SK-N-DZ (cell line): ENCODE measurements at places on chromosomes 16 and 17.

GRCh38 chr17:278055-278675 is 74.4 kb downstream of the RPH3AL start:
- DNase-seq = no peak

- DNase-seq = no peak
Measured at GRCh38 chr17:51734462-51734861, 424.1 kb downstream of the CA10 start.

GRCh38 chr16:89423681-89424260 is 66.6 kb downstream of the ANKRD11 start:
- DNase-seq = no peak

GRCh38 chr16:81810894-81811538 is 31.9 kb downstream of the PLCG2 start:
- DNase-seq = no peak

DNA sequence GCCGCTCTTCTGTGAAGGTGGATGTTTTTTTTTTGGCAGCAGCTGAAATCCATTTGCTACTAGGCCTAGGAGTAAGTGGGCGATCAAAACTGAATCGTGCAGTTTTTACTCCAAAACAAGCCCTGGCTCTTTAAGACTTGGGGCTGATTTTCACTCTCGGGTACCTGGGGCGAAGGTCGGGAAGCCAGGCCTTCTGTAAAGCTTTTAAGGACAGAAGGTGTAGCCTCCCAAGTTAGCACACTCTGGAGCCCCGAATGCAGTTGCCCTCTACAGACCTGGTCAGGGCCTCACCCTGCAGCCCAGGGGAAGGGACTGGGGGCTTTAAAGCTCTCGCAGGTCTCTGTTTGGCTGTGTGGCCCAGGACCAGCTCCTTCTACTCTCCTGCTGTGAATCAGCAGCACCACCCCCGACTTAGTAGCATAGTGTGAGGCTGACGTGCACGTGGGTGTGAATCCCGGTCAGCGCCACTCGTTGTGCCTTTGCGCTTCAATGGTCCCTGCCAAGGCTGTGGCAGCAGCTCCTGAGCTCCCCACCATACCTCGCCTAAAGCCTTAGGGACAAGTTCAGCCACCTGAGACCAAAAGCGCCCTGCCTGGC is 49.9 kb downstream of the TMEM235 start:
- no peak for DNase-seq

DNA sequence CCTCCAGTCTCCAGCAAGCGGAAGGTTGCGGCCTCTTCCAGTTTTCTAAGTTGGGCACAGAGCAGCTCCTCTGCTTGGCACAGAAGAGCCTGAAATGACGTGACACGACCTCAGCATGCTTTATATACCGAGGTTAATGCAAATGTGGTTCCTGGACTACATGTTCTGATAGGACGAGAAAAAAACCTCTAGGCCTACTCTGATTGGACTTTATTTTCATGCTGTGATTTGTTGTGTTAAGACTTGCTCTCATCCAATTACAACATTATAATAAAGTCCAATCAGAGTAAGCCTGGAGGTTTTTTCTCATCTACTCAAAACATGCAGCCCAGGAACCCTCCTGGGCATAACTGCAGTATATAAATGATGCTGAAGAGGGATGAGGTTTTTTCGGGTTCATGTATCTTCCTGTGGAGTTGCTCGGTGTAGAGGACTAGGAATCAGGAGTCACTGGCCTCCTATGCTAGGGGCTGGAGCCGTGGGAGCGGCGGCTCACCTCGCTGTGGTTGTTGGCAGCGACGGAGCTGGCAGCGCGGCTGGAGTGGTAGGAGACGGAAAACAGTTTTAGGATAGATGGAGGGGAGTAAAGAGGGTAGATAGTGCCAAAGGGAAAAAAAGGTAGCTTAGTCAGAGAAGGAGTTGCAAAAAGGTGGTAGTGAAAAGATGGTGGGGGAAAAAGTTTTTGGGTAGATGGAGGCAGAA is 878.0 kb downstream of the KCNJ18 start:
- no peak for DNase-seq

- DNase-seq = no peak
Measured at GRCh38 chr17:21019976-21020586, 22.7 kb downstream of the USP22 start.

- DNase-seq = no peak
Measured at GRCh38 chr17:77720946-77721845, 237.3 kb upstream of the TNRC6C start.

DNA sequence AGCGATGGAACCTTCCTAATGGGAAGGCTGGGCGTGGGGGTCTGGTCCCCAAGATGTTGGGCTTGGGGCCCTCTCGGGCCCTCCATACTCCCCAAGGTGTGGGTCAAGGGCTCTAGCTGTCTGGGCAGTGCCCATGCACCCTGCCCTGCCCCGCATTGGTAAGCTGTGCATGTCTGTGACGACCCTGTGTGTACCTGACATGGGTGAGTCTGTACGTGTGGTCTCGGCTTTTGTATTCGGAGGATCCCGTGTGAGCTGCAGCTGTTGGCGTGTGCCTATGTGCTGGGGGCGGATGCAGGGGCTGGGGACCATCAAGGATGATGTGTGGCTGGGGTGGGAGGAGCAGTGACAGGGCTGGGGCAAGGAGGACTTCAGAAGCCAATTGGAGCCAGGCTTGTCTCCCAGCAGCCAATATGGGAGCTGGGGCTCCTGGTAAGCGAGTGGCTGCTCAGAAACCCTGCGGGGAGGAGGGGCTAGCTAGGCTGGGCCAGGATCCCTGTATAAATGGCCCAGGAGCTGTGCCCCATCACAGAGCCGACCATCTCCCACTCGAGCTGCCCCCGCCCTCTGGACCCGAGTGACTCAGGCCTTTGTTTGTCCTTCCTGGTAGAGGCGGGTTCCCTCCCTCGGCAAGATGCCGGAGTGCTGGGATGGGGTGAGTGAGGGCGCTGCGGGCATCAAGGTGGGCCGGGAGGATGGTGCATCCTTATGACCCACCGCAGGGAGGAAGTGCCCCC is at the start of gene NDRG4:
Gene NDRG4, plus strand, starts transcription at position 529 of the 737 bp plus-strand sequence. Its CDS starts 106 bp downstream, at position 635.
- peak; percentile 98 for DNase-seq

DNA sequence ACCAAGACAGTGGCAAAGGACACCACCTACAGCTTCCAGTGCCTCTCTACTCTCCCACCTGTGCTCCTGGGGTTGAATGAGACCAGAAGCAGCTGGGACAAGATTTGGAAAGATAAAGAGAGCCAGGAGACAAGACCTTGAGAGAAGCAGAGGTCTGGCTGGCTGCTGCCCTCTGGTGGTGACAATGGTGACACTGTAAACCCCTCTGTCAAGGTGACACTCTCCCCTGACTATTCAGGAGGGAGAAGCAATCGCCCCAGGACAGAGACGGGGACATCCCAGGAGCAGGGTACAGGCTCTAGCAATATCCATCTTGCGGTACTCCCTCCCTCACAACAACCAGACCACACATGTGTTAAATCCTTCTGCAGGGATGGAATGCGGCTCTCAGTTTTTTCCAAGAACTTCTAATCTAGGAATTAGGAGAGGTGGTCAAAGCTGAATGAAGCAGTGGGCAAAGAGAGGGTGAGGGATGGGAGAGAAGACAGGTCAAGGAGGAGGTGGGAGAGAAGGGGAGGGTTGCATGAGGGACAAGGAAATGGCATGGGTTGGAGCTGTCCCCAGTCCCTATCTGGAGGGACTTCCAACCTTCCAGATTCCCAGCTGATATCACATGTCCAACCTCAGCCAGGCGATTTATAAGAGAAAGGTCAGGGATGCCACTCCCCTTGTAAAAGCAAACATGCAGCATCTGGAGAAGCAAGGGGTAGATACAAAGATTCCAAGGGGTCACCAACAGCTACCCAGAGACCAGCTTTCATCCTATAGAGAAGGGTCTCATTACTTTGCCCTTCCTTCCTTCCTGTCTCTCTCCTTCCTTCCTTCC is 2.9 kb downstream of the PHOSPHO1 start:
- peak; percentile 79 for DNase-seq

GRCh38 chr16:89047331-89048089 is 46.1 kb upstream of the ACSF3 start:
- DNase-seq = no peak

DNA sequence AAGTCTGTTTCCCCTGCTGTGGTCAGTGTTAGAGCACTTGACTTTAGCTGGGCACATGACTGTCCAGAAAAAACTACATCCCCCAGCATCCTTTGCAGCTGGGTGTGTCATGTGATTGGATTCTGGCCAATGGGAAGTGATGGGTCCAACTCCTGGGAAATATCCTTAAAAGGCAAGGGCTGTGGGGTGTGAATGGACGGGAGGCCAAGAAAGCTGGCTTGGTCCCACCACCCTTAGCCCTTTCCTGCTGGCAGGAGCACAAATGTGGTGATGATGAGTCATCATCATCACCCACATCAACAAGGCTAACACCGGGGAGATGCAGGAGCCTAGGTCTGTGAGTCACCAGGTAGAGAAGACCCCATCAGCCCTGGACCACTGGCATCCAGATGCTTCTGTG is 341.7 kb downstream of the C16orf95 start:
- peak; percentile 15 for DNase-seq

GRCh38 chr17:6328279-6328678 is 106.6 kb downstream of the AIPL1 start:
- no peak for DNase-seq

DNA sequence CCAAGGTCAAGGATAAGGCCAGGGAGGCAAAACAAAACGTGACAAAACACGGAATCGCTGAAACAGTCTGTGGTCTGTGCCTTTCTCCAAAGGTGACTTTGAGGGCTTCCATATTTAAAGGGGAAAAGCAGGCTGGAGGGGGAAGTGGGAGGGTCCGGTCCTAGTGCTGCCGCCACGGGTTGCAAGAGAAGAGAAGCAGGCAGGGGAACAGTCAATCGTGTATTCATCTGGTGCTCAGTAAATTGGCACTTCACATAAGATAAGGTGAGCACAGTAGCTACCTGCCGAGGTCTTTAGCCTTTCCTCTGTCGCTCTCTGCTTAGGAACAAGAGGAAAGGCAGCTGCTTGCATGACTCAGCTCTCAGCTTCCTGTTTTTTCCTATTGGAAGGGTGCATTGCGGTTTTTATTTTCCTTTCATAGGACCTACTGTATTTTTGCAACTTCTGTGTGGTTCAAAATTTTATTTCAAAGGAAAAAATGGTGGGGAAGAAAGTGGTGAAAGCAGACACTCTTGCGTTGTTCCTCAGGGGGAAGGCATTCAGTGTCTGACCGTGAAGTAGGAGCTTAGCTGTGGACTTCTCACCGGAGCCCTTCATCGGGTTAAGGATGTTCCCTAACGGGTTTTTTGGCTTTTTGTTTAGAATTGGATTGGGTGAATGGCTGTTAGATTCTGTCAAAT is 7.1 kb upstream of the LGALS3BP start:
- DNase-seq = no peak

DNA sequence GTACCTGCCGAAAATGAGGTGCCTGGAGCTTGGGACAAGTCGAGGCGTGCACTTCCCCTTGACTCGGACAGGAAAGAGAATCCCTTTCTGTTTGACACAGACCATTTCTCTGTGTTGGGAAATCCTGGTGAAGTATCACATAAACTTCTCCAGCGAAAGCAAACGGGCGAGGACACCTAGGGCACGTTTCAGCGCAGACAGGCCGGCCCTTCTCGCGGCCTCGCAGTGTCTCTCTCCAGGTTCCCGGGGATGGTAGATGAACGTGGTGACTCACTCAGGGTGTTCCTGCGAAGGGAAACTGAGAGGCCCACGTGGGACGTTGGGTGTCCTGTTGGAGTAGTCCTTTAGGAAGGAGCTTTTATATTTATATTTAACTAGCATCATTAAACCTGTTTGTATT is 36.3 kb upstream of the ZNF750 start:
- DNase-seq = no peak

DNA sequence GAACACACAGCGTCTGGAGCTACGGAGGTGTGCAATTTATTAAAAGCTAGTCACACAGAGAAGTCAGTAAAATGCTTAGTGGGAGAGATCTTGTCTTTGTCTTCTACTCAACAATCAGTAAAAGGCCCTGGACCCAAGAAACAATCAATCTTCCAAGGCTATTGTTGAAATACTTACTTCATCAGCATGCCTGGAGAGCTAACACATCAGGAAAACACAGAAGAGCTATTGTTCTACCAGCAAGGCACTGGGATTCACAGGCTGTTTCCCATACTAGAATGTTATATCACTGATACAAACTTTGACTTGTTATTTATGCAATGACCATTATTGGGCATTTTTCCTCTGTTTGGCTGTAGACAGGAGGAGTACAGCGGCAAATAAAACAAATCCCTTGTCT is 247.8 kb upstream of the ERCC4 start:
- no peak for DNase-seq

- peak; percentile 84 for DNase-seq
Measured at GRCh38 chr16:64910356-64910755, 211.5 kb downstream of the CDH11 start.

- DNase-seq = peak; percentile 64
Measured at GRCh38 chr17:65278050-65278819, 141.1 kb downstream of the RGS9 start.

DNA sequence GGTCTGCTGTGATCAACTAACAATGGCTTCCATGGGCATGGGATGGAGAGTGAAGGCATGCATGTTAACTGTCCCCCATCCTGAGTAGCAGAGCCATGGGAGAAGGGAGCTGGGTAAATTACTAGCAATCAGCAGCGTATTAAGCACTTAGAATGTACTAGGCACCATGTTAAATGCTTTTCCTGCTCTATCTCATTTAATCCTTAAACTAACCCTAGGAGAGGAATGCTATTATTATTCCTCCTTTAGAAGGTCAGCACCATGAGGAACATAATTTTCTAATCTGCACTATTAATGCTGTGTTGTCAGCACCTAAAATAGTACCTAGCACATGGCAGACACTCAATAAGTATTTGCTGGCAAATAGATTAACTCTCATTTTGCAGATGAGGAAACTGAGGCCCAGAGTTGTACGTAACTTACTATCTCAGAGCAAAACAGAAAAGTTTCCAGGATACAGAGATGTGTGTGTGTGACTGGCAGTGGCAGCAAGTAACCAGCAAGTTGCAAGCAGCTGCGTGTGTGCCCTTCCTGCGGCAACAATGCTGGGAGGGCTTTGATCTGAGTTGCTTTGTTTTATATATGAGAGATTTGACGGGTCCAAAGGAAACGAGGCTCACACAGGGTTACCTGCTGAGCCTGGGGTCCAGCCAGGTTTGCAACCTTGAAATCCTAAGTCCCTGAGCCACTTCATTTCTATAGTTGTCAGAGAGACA is 6.5 kb upstream of the KLHL36 start:
- no peak for DNase-seq

- peak; percentile 84 for DNase-seq
Measured at GRCh38 chr17:30336369-30337171, 2.7 kb upstream of the TMIGD1 start.

GRCh38 chr16:80459966-80460365 is 80.8 kb upstream of the DYNLRB2 start:
- DNase-seq = no peak

GRCh38 chr17:73215447-73215846 is 22.6 kb downstream of the COG1 start:
- DNase-seq = no peak

DNA sequence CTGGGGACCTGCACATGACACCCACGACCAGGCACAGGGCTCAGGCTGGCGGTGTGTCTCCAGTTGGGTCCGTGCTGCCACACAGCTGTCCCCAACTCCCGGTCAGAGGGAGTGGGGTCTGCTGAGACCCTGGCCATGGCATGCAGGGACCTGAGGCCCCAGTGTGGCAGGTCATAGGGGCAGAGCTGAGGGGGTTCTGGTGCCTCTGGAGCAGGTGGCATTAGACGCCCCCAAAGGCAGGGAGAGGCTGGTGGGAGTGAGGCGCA is 4.2 kb downstream of the NUBP2 start:
- DNase-seq = no peak

GRCh38 chr16:67162506-67163163 is 1.9 kb upstream of the HSF4 start:
- DNase-seq = no peak

- DNase-seq = no peak
Measured at GRCh38 chr16:20918486-20919239, 18.1 kb downstream of the LYRM1 start.

- DNase-seq = no peak
Measured at GRCh38 chr17:74778960-74779359, 2.8 kb upstream of the NAT9 start.

- DNase-seq = no peak
Measured at GRCh38 chr17:48757524-48757961, 29.0 kb upstream of the HOXB13 start.
